Epithelial cell of esophagus (primary cell): ENCODE measurements at places on chromosomes 5 and 9.

DNA sequence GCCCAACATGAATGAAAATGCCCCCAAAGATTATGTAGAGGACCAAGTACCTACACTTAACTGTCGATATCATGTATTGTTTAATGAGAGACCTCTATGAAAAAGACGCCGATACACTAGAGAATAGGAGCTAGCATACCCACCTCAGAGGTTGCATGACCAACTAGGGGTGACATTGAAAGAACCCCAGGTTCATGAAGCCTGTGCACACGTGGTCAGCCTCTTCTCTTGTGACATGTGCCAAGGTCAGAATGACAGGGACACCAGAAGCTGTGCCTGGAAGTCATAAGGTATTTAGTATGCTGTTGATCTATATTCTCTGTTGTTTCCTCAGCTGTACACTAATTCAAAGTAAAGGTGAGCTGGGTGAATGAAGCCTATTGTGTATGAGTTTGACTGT is 1594.1 kb downstream of the EFNA5 start:
- no peak for DNase-seq

DNA sequence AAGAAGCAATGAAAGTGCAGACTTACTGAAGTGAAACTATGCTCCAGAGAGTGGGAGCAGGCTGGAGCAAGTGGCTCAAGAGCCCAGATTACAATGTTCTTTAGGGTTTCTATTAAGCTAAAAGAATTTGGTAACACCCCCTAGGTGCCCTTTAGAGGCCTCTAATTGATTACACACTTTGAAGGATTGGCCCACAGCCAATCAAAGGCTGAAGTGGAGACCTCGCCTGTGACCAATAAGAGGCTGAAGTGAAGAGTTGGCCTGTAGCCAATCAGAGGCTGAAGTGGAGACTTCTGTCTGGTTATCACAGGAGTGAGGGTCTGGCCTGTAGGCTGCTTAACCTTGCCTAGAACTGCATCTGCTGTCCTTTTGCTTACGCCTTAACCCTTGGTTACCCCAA is 46.7 kb upstream of the SPATA31C2 start:
- DNase-seq, result no peak

DNA sequence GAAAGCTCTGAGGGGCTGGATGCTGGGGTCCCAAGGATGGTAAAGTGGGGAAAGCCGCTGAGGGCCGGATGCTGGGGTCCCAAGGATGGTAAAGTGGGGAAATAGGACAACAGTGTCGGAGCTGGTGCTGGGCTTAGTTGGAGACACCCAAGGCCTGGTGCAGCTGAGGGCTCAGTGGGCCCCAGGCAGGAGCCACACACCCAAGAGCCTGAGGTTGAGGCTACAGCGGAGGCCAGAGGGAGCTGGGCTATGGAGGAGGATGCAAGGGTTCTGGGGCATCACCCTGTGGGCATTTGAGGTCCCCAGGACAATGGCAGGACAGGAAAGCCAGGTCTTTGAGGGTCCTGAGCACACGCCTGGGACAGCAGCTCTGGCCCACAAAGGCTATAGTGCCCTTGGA is 19.1 kb upstream of the SLC9A3 start:
- no peak for DNase-seq

DNA sequence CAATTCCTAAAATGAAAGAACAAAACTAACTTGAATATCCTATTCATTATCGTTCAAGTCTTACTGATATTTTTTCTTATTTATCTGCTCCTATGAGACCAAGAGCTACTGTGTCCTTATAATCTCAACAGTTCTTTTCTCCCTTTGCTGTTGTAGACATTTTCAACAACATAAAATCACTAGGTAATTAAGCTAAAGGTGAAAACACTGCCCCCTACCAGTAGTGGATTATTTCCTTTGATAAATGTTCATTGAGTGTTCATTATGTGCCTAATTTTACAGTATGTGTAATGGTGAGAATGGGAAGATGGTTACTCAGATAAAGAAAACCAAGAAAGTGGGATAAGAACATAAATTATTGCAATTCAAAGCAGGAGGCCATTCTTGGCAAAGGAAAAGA is 41.4 kb upstream of the PAPPA start:
- DNase-seq, result peak; percentile 46

DNA sequence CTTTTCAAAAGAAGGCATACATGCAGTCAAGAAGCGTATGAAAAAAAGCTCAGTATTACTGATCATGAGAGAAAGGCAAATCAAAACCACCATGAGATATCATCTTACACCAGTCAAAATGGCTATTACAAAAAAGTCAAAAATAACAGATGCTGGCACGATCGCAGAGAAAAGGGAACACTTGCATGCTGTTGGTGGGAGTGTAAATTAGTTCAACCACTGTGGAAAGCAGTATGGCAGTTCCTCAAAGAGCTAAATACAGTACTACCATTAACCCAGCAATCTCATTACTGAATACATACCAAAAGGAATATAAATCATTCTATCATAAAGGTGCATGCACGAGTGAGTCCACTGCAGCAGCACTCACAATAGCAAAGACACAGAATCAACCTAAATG is 24.5 kb downstream of the RETREG1 start:
- no peak for DNase-seq

DNA sequence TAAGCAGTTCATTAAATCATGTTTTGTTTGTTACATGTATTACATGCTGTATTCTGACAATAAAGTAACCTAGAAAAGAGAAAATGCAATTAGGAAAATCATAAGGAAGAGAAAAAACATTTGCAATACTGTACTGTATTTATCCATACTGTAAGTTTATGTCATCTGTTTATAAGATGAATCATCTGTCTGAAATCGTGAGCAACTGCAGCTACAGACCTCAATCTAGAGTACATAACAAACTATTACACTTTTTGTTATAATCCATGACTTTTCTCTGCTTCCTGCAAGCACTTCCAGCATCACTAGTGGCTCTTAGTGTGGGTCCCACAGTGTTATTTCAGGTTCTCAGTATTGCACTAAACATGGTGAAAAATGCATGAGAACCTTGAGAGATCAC is 144.4 kb upstream of the NR4A3 start:
- DNase-seq, result peak; percentile 45

DNA sequence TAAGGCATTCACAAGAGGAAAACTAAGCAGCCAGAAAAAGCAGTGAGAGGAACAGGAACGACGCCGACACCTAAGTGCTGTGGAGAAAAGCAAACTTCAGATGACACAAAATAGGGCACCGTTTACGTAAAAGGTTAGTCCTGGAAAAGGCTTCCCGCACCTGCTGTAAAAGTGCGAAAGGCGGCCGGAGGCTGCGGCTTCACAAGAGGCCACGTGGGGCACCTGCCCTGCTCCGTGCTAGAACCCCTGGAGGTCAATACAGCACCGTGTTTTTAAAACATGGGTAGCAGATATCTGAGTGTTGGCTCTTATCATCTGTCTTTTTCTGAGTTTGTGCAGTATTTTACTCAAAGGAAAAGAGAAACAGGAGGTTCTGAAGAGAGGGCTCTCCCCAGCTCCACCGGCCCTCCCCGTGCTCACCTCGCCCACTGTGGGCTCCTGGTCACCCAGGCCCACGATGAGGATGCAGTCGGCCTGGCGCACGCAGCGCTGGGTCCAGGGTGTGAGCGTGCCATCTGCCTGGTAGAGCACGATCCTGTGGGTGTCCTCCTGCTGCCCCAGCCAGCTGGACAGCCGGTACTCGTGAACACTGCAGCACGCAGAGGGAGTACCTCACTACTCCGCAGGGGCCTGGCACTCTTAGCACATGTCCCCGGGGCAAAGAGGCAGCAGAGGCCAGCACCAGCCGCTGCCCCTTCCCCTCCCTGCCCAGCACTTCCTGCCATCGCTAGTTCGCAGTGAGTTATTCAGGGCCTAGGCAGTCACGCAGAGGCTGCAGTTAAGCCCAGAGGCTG is 21.0 kb upstream of the NSMF start:
- DNase-seq, result no peak

- peak; percentile 54 for DNase-seq
Observed at GRCh38 chr9:71665247-71665646, 103.1 kb downstream of the CEMIP2 start.

GRCh38 chr5:153860195-153860886 is 178.4 kb downstream of the FAM114A2 start:
- no peak for DNase-seq

DNA sequence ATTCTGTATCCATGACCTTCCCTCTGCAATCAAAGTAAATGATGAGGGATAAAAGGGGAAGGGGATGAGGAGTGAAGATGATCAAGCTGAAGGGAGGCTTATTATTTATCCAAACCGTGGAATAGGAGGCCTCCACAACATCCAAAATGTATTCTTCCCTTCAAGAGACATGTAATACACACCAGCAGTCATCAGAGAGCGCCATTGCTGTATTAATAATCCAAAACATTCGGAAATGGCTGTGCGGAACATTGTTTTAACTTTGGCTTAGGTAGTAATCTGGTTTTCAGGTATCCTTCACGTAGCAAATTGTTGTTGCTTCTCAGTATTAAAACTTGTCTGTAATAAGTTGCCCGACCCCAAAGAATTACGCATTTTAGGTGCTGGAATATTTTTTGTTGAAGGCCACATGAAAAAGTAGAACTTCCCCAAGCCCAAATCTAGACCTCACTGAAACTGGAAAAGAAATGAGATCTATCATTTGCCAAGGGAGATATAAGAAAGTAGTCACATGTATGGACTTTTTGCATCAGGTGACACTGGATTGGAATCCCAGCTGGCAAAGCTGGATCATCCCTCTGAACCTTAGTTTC is 2.6 kb upstream of the BOD1 start:
- DNase-seq, result peak; percentile 69

DNA sequence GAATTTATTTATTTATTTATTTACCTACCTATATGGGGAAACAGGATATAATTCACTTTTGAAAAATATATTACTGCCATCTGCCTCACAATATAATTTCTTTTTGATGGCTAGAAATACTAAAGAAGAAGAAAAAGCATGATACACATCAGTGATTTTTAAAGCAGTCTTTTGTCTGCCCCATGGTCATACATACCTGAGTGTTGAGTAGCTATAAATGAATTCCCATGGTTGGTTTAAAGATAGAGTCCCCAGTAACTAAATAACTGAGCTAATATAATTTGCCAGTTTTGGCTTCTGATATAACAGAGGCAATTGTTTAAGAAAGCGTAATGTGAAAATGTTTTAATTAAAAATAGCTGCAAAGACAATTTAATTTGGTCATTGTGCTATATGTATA is 447.8 kb downstream of the PDE4D start:
- peak; percentile 4 for DNase-seq

GRCh38 chr9:13750639-13751038 is 471.1 kb upstream of the MPDZ start:
- no peak for DNase-seq

DNA sequence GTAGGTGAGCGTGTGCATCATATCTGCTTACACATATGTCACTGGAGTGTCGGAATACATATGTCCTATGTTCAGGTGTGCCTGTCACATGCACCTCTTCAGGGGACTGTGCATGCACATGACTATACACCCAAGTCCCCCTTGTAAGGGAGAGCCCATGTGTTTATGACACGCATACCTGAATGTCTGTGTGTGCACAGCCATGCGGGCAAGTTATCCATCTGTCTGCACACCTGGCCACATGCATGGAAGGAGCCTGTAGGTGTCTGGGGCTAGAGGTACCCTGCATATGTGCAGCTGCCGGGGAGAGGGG is 622 bp upstream of the RGS14 start:
- no peak for DNase-seq

- DNase-seq, result no peak
Observed at GRCh38 chr9:12963537-12963936, 188.7 kb downstream of the LURAP1L start.

DNA sequence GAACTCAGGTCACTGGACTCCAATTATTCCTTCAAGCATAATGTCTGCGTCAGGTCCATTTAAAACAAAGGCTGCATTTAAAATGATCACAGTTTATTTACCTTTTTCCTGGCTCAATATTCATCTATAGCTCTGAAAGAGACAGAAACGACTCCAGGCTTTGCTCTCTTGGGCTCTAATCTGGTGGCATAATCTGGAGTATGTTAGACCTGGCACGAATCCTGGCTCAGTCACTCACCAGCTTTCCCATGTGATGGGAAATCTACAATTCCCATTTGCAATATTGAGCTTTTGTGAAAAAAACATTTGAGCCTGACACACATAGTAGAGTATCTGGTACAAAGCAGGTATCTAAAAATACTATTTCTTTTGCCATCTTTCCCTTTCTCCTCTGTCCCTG is 155.8 kb downstream of the SEMA6A start:
- DNase-seq, result no peak

DNA sequence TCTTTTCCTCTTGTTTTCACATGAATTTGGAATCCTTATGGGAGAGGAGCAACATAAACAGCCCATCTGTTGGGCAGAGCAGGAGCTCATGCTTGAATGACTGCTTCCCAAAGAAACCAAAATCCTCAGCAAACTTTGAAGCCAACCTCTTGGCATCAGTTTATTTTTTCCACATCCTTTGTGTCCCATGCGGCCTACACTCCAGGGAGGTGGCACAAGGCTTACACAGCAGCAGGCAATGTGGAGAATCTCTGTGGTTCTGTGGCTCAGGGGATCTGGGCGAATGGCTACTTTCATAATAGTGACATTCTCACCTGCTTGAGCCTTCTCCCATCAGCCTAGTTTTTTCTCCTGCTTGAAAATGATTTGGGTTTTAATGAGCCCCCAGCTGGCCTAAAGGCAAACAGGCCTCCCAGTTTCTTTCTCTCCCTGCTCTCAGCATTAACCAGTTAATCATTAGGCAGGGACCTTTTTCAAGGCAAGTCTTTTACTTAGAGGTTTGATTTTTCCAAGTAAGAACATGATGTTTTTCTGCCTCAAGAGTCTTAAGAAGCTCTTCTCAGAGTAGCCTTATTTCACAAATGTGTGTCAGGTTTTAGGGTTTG is 370.3 kb downstream of the ARHGEF28 start:
- DNase-seq, result no peak

DNA sequence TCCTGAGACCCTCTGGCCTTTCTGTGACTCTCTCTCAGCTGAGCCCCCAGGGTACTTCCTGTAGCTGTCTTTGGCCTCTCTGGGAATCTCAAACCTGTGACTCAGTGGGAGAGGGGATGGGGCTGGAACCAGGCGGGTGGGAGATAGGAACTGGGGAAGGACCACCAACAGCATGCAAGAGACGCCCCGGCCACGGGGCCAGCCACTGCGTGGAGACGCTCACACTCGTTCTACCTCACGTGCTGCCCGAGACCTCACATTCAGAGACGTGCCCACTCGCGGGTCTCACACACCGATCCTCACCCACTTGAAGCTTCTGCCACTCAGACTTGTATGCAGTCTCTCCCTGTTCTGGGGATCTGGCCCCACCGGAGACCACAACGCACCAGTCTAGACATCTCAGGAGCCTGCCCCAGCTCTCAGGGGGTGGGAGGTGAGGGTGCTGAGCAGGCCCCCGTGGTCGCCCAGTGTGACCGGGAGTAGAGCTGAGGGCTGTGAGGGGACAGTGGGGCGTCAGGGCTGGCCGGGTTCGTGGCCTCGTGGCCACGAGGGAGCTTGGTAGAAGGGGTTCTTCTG is 13.8 kb downstream of the GPRIN1 start:
- DNase-seq, result no peak
